Activated gamma-delta T cell treated with Interleukin-2 at 50 U/mL for 16 hours (primary cell): ENCODE measurements at places on chromosomes 5 and 9.
A peak's percentile ranks its signal among the peaks of the same experiment; 100 is the strongest.

DNA sequence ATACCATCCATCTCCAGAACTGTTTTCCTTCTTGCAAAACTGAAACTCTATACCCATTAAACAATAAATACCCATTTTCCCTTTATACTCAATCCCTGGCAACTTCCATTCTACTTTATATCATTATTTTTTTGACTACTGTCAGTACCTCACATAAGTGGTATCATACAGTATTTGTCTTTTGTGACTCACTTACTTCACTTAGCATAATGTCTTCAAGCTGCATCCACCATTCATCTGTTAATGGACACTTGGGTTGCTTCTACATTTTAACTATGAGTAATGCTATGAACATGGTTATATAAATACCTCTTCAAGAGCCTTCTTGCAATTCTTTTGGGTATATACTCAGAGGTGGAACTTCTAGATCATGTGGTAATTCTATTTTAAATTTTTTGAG lies 11.6 kb upstream of the TYRP1 start:
- DNase-seq: no peak

- DNase-seq: no peak
These were observed 124.0 kb upstream of the EFNA5 start for GRCh38 chr5:107794741-107795140.

- DNase-seq: no peak
These were observed 88.6 kb downstream of the TRPM3 start for GRCh38 chr9:71032779-71033178.

- DNase-seq: no peak
These were observed 63.2 kb downstream of the MEGF10 start for GRCh38 chr5:127353796-127354195.

DNA sequence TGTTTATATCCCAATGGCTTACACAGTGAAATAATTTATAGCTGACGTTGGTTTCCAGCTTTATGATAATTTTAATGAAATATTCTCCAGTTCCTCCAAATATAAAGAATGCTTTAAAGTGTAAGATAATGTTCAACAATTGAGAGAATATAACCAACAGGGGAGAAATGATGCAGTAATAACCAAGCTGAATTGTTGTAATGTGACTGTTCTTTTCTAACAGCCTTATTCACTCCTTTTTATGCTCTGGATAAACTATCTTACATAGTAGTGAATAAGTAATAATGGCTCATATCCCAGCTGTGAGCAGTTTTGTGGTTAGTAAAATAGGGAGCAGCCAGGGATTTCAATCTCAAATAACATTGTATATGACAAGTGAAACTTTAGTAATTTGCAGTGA lies 2348.7 kb upstream of the ACO1 start:
- no peak for DNase-seq

DNA sequence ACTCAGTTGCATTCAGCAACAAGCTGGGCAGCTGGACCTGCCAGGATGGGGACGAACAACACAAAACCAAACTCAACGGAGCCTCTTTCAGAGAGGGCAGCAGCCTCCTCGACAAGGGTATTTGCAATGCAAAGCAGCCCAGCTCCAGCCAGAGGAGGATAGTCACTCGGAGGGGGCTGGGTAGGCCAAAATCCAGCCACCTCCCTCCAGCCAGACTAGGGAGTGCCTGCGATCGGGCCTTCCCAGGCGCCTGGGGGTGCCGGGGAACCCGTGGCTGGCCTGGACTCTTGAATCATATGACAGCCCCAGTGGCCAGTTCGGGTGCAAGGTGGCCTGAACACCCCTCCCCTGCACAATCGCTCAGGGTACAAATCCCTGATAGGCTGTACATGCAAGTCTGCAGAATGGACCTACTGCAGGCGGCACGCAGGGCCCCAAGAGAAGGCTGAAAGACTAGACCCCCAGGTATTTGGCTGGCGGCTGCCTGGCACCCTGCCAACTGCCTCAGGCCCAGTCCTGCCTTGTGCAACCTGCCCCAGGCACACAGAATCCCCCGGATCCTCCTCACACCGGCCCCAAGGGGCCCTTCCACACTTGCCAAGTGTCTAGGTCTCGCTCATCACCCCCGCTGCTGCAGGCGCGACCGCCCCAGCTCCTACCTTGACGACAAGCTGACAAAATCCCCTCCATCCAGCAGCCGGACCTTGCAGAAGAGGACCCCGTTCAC lies 1.3 kb downstream of the EEIG1 start:
- DNase-seq: peak; percentile 43

- no peak for DNase-seq
These were observed 223.2 kb downstream of the ASTN2 start for GRCh38 chr9:117191504-117192261.

GRCh38 chr5:5881294-5881693 lies 458.8 kb downstream of the ICE1 start:
- no peak for DNase-seq

- DNase-seq: no peak
These were observed 19.1 kb downstream of the TGFBI start for GRCh38 chr5:136047858-136048257.

- no peak for DNase-seq
These were observed 69.8 kb downstream of the JMY start for GRCh38 chr5:79305706-79306105.

- no peak for DNase-seq
These were observed 139.3 kb downstream of the RAB3C start for GRCh38 chr5:58722160-58722559.

- DNase-seq: no peak
These were observed 409.7 kb upstream of the PIK3R1 start for GRCh38 chr5:67805666-67806348.

GRCh38 chr9:99555792-99556191 lies 265.9 kb upstream of the NR4A3 start:
- no peak for DNase-seq
